ENCODE measurements at places on chromosomes 13 and 19. TPM values are rescaled to one million over a fixed set of nuclear protein-coding genes. Genes with fewer than 3 reads are reported as not detected.

The ANKRD10 gene
- 99.4 TPM for total RNA-seq

The PDX1 gene
- total RNA-seq, result not detected

The LENG9 gene
- total RNA-seq, result 3.5 TPM

The CLN5 gene
- total RNA-seq, result 15.0 TPM

The NMRK2 gene
- total RNA-seq, result not detected

The PRPF31 gene
- 88.0 TPM for total RNA-seq

The TEX101 gene
- total RNA-seq, result not detected

GRCh38 chr13:34086281-34086680, 268.3 kb downstream of the RFC3 start:
- DNase-seq, result peak; percentile 31
- H3K27ac ChIP-seq, result no peak overlapping the region
- H3K4me1 ChIP-seq, result no peaks in the 10 kb centered on the region
- H3K4me3 ChIP-seq, result no peak overlapping the region
- no peaks in the 10 kb centered on the region for H3K36me3 ChIP-seq

GRCh38 chr19:13207846-13208671, 57.8 kb downstream of the IER2 start:
- no peaks in the 10 kb centered on the region for H3K36me3 ChIP-seq
- DNase-seq, result peak; percentile 77
- H3K27me3 ChIP-seq, result no peaks in the 10 kb centered on the region
- H3K4me3 ChIP-seq, result peak overlapping the region; percentile 57

GRCh38 chr19:13104848-13105711, 2.4 kb upstream of the LYL1 start:
- peaks cover 34% of the 10 kb centered on the region for H3K4me1 ChIP-seq
- peak overlapping the region; percentile 61 for H3K4me3 ChIP-seq
- H3K27me3 ChIP-seq, result no peaks in the 10 kb centered on the region

GRCh38 chr19:35127871-35128270, 7.0 kb downstream of the LGI4 start:
- H3K36me3 ChIP-seq, result no peaks in the 10 kb centered on the region
- H3K27me3 ChIP-seq, result no peaks in the 10 kb centered on the region
- H3K4me3 ChIP-seq, result no peak overlapping the region
- H3K4me1 ChIP-seq, result peaks cover 12% of the 10 kb centered on the region

DNA sequence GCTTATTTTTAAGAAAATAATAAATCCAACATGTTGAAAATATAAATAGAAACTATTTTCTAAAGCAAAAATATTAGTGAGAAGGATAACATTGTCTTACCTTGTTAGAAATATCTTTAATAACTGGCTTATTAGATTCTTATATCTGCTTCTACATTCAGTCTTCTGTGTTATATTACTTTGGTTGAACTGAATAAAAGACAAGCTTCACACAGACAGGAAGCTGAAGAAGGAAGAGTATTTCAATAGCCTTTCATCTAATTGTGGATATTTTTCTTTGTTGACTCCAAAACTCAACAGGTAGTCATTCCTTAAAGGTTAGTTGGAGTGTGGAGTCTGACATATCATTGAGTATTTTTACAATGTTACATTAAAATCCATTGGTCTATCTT, 10.9 kb downstream of the SETDB2 start:
- H3K27me3 ChIP-seq, result no peaks in the 10 kb centered on the region
- no peaks in the 10 kb centered on the region for H3K36me3 ChIP-seq
- H3K27ac ChIP-seq, result peak overlapping the region; percentile 5
- no peak overlapping the region for H3K4me3 ChIP-seq
- no peak for DNase-seq
